Activated gamma-delta T cell treated with Interleukin-2 at 50 U/mL for 16 hours (primary cell): ENCODE measurements at places on chromosomes 3 and 15.

DNA sequence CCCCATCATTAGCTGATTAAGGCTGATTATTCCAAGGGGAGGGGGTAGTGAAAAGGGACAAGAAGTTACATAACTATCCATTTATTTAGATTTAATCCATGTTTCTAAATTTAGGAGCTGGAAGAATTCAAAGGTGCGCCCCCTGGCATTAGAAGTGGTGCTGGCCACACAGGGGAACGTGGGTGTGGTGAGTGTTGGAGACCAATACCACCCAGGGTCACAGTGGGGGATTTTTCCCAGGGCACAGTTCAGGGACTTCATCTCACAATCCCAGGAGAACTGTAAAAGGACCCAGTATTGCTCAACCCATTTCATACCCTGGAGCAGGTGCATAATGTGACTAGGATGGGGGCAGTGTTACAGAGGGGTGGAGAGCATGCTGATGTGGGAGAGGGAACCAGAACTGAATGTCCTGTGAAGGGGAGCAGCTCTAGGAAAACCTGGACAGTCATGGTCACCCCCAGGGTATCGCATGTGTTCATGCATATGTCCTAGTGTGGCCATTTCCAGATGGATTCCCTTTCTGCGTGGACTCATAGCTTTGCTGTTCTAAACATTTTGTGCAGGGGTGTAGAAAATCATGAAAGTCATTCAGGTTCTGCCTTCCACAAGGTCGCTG, 110.3 kb downstream of the LSM3 start:
- no peak for DNase-seq

- DNase-seq: no peak
Observed at GRCh38 chr3:58419780-58420507, 13.7 kb downstream of the PDHB start.

GRCh38 chr15:50830477-50831354, 65.2 kb upstream of the SPPL2A start:
- DNase-seq: no peak

- no peak for DNase-seq
Observed at GRCh38 chr3:160885791-160886286, 129.8 kb downstream of the PPM1L start.

GRCh38 chr3:59709702-59710553, 660.1 kb upstream of the CFAP20DC start:
- no peak for DNase-seq

GRCh38 chr3:55911266-55911665, 424.2 kb upstream of the WNT5A start:
- DNase-seq: no peak

DNA sequence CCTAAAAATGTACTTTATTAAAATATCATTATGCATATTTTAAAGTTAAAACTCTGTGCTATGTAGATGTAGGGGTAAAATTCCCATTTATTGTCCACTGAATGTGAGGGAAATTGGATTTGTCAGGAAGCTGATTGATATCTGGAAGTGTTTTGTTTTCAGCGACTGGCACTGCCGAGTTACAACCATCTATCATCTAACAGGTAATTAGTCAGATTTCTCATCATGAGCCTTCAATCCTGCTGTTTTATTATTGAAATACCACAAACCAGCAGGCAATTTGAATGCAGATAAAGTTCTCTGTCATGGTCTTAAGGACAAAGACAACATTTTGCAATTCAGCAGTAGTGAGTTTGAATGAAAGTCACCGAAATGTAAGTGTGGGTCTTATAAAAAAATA, 40.5 kb downstream of the ZIC1 start:
- DNase-seq: no peak

- no peak for DNase-seq
Observed at GRCh38 chr15:71180986-71181853, 65.9 kb downstream of the THSD4 start.

GRCh38 chr3:40179016-40179415, 130.5 kb upstream of the EIF1B start:
- DNase-seq: peak; percentile 38

- no peak for DNase-seq
Observed at GRCh38 chr3:172202797-172203196, 163.4 kb downstream of the FNDC3B start.

GRCh38 chr3:169323578-169324451, 339.7 kb downstream of the MECOM start:
- DNase-seq: no peak

GRCh38 chr3:42655980-42656679, 2.6 kb downstream of the ZBTB47 start:
- no peak for DNase-seq

DNA sequence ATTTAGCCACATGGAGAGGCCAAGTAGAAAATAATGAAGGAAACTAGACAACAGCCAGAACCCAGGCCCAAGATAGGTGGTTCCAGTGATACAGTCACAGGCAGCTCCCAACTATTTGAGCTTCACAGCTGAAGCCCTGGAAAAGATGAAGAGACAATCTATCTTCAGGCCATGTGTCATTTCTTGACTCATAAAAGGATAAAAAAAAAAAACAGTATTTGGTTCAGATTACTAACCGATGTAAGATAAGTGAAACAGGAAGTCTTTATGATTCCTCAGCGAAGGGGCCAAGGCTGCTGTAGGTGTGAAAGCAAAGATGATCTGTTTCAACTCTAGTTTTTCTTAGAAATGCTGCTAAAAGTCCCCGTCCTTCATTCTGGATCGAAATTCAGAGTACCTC, 394.6 kb downstream of the ZNF385D start:
- no peak for DNase-seq

GRCh38 chr15:64618138-64618537, 157.3 kb downstream of the RBPMS2 start:
- no peak for DNase-seq

- no peak for DNase-seq
Observed at GRCh38 chr3:38657369-38657768, 7.9 kb upstream of the SCN5A start.

DNA sequence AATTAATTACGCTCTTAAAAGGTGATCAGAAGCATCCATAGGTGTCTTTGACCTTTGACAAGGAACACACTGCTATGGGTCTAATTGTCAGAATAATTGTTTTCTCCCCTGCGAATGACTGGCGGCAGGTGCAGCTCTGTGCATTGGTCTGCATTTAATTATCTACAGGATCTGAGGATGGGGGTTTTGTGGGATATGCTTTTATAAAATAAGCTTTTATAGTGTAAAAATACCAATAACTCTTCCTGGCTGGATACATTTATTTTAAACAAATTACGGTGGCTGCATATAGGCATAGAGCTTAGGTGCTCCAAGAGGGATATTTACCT, 201.6 kb upstream of the RGMA start:
- no peak for DNase-seq

DNA sequence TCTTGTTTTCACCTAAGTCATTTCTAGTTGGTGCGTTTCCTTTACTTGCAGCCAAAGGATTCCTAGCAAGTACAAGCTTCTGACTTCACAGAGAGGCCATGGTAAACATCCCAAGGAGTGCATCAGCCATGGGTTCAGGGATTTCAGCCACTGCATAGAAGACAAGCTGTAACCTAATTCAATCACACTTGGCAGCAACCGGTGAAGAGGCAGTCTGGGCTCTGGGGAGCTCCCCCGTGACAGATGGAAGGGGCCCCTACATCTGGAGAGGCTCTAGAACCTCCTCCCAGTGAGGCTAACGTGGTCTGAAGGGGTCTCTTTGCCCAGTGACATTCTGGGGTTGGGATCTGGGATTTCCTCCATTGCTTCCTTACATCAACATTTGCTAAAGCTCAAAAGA, 8.4 kb upstream of the SNRPA1 start:
- DNase-seq: no peak

DNA sequence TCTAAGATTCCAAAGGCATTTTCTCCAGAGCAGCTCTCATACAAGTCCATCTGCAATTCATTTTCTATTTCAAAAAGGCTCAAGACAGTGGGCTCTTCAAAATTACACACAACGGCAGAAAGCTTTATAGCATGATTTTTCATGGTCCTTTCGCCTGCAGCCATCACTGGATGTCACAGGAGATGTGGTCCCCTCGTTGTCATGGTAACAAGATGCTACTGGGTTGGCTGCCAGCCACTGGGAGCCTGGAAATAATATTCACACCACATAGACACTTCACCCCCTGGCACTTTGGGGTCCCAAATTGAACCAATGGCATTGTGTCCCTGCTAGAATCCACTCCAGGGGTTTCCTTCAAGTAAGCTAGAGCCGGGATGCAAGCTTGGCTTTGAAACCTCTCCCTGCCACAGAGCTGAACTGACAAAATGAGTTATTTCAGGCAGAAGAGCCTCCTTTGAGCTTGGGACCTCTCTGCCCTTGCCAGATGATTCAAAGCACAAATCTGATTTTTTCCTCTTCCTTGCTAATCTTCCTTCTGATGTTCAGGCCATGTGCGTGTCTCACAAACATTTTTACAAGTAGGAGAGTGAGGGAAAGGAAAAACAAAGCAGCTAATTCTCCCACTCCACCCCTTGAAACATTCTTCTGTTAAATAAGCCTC, 512.6 kb upstream of the ADAMTS9 start:
- DNase-seq: no peak

GRCh38 chr3:197354568-197355001, 56.2 kb upstream of the DLG1 start:
- DNase-seq: no peak

- DNase-seq: no peak
Observed at GRCh38 chr3:192169332-192169915, 557.9 kb downstream of the FGF12 start.
